ENCODE measurements at places on chromosomes 7 and 10. TPM values are rescaled to one million over a fixed set of nuclear protein-coding genes. Genes with fewer than 3 reads are reported as not detected.

Gene HOXA5
- not detected for total RNA-seq

Gene AKR1D1
- 0.28 TPM for total RNA-seq

Gene SPDYE8
- total RNA-seq = not detected

Gene SNX10
- 19.5 TPM for total RNA-seq

GRCh38 chr7:51706851-51707250, 390.2 kb upstream of the COBL start:
- no peak for DNase-seq

Data from neural progenitor cell (in vitro differentiated cells).